ENCODE measurements at places on chromosomes 7 and 10.

GRCh38 chr7:151366166-151366879 lies 24.7 kb downstream of the NUB1 start:
- peaks cover 11% of the 10 kb centered on the region for H3K36me3 ChIP-seq
- DNase-seq, result no peak
- no peak overlapping the region for H3K4me3 ChIP-seq
- no peaks in the 10 kb centered on the region for H3K27me3 ChIP-seq

GRCh38 chr7:90675982-90676381 lies 79.9 kb downstream of the CDK14 start:
- H3K27me3 ChIP-seq, result peaks cover 13% of the 10 kb centered on the region
- H3K4me3 ChIP-seq, result no peak overlapping the region
- no peak for DNase-seq
- H3K4me1 ChIP-seq, result no peaks in the 10 kb centered on the region
- no peak overlapping the region for H3K27ac ChIP-seq

DNA sequence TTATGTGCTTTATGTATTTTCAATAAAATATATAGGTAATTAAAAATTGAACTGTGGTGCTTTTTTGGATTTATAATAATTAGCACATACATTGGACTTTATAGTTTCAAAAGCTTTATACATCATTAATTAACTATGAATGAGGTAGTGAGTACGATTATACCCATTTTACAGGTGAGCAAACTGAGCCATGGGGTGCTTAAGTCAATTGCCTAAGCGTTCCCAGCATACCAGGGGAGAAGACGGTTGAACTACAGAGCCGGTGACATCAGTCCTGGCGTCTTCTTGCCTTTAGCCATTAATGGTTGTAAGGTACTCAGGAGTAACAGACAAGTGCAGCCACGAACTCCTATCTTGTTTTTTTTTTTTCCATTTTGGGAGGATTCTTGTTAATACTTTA lies 172.8 kb downstream of the GATA3 start:
- H3K27me3 ChIP-seq, result no peaks in the 10 kb centered on the region
- H3K4me3 ChIP-seq, result no peak overlapping the region
- DNase-seq, result no peak
- no peaks in the 10 kb centered on the region for H3K36me3 ChIP-seq
- no peak overlapping the region for H3K27ac ChIP-seq
- peaks cover 43% of the 10 kb centered on the region for H3K4me1 ChIP-seq

GRCh38 chr7:80370587-80370986 lies 141.3 kb downstream of the GNAT3 start:
- DNase-seq, result no peak
- H3K4me1 ChIP-seq, result no peaks in the 10 kb centered on the region
- H3K27me3 ChIP-seq, result no peaks in the 10 kb centered on the region
- no peaks in the 10 kb centered on the region for H3K36me3 ChIP-seq
- no peak overlapping the region for H3K27ac ChIP-seq
- no peak overlapping the region for H3K4me3 ChIP-seq

- no peak for DNase-seq
- peaks cover 15% of the 10 kb centered on the region for H3K36me3 ChIP-seq
- peaks cover 37% of the 10 kb centered on the region for H3K27me3 ChIP-seq
- no peak overlapping the region for H3K27ac ChIP-seq
- H3K4me3 ChIP-seq, result no peak overlapping the region
Measured at GRCh38 chr7:155640629-155641028, 3.8 kb upstream of the RBM33 start.

GRCh38 chr7:155226261-155227003 lies 71.2 kb upstream of the INSIG1 start:
- H3K27ac ChIP-seq, result no peak overlapping the region
- H3K27me3 ChIP-seq, result peaks cover 7% of the 10 kb centered on the region
- no peak overlapping the region for H3K4me3 ChIP-seq
- H3K4me1 ChIP-seq, result peaks cover 8% of the 10 kb centered on the region
- no peaks in the 10 kb centered on the region for H3K36me3 ChIP-seq

DNA sequence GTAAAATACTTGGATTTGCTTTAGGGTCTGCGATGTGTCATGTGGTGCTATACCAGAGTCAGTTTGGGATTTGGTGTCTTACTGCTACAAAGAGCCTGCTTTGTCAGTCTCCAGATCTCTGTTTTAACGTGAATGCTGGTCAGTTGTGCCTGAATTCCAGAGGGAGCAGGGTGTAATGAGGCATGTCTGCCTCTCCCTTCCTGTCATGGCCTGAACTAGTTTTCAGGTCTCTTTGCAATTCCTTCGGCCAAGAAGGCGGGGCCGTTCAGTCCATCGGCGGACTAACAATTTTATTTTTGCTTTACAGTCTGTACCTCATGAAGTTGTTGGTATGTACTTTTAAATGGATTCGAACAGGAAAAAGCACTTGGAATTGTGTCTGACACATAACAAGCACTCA lies 465.1 kb upstream of the ADARB2 start:
- H3K27ac ChIP-seq, result no peak overlapping the region
- H3K36me3 ChIP-seq, result no peaks in the 10 kb centered on the region
- H3K4me3 ChIP-seq, result no peak overlapping the region
- peaks cover 8% of the 10 kb centered on the region for H3K27me3 ChIP-seq
- no peak for DNase-seq

DNA sequence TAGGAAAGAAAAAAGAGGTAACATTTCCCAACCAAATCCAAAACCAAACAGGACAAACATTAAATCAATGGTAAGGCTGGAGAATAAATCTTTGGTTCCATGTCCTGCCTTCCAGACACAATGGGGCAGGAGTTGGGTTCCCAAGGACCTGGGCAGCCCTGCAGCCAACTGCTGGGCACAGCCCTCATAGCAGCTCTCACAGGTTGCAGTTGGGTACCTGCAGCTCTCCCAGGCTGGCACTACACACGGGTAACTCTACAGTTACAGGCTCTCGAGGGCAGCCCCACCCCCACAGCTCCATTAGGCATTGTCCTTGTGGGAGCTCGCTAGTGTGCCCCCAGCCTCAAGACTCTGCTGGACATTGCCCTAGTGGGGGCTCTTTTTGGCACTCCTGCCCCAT lies 7.5 kb downstream of the GRB10 start:
- no peaks in the 10 kb centered on the region for H3K36me3 ChIP-seq
- H3K27ac ChIP-seq, result no peak overlapping the region
- DNase-seq, result no peak
- peaks cover under 1% of the 10 kb centered on the region for H3K4me1 ChIP-seq
- H3K27me3 ChIP-seq, result no peaks in the 10 kb centered on the region

- no peak overlapping the region for H3K27ac ChIP-seq
- no peaks in the 10 kb centered on the region for H3K36me3 ChIP-seq
- H3K4me1 ChIP-seq, result peaks cover 14% of the 10 kb centered on the region
- DNase-seq, result no peak
Measured at GRCh38 chr7:131517218-131517923, 39.1 kb downstream of the PODXL start.

DNA sequence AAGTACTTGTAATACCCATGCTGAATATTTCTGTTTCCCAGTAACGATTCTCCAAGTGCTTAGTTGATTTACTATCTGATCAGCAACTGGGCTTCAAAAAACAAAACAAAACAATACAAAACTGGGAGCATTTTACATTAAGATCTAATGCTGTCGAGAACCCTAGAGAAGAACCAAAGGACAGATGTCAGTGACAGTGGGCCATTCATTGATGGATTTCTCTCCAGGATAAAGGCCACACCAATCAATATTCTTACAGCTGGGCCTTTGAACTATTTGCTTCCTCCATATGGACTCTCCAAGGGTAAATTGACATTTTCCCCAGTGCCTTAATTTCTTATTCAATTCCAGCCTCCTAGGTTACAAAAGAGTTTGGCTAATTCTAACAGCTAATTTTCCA lies 217.5 kb downstream of the ADAM12 start:
- no peak overlapping the region for H3K4me3 ChIP-seq
- H3K36me3 ChIP-seq, result no peaks in the 10 kb centered on the region
- no peak for DNase-seq

GRCh38 chr7:44094883-44095592 lies 9.1 kb upstream of the AEBP1 start:
- no peaks in the 10 kb centered on the region for H3K36me3 ChIP-seq
- no peaks in the 10 kb centered on the region for H3K27me3 ChIP-seq
- DNase-seq, result no peak
- peaks cover 22% of the 10 kb centered on the region for H3K4me1 ChIP-seq
- no peak overlapping the region for H3K27ac ChIP-seq

DNA sequence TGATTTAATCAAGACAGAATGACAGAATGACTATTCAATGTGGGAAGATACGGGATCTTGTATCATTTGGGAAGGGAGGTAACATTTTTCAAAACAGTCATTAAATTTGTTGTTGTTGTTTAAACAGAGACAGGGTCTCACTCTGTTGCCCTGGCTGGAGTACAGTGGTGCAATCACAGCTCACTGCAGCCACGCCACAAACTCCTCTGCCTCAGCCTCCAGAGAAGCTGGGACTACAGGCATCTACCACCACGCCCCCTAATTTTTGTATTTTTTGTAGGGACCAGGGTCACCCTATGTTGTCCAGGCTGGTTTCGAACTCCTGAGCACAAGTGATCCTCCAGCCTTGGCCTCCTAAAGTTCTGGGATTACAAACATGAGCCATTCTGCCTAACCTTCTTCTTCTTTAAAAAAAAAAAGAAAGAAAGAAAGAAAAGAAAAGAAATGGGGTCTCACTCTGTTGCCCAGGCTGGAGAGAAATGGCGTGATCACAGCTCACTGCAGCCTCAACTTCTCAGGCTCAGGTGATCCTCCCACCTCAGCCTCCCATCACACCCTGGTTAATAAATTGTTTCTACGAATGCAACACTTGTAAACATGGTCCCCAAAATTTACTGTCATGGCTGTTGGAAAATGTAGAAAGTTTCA lies 24.3 kb downstream of the YWHAG start:
- H3K4me3 ChIP-seq, result no peak overlapping the region
- peaks cover 36% of the 10 kb centered on the region for H3K4me1 ChIP-seq
- H3K27me3 ChIP-seq, result no peaks in the 10 kb centered on the region
- no peak overlapping the region for H3K27ac ChIP-seq
- DNase-seq, result no peak

- DNase-seq, result no peak
- H3K36me3 ChIP-seq, result peaks cover 20% of the 10 kb centered on the region
- no peaks in the 10 kb centered on the region for H3K27me3 ChIP-seq
- peaks cover 10% of the 10 kb centered on the region for H3K4me1 ChIP-seq
Measured at GRCh38 chr10:74677951-74678350, 148.4 kb upstream of the KAT6B start.

GRCh38 chr10:27607591-27607990 lies 103.5 kb downstream of the RAB18 start:
- no peak overlapping the region for H3K27ac ChIP-seq
- H3K36me3 ChIP-seq, result no peaks in the 10 kb centered on the region
- no peaks in the 10 kb centered on the region for H3K27me3 ChIP-seq
- no peak for DNase-seq

DNA sequence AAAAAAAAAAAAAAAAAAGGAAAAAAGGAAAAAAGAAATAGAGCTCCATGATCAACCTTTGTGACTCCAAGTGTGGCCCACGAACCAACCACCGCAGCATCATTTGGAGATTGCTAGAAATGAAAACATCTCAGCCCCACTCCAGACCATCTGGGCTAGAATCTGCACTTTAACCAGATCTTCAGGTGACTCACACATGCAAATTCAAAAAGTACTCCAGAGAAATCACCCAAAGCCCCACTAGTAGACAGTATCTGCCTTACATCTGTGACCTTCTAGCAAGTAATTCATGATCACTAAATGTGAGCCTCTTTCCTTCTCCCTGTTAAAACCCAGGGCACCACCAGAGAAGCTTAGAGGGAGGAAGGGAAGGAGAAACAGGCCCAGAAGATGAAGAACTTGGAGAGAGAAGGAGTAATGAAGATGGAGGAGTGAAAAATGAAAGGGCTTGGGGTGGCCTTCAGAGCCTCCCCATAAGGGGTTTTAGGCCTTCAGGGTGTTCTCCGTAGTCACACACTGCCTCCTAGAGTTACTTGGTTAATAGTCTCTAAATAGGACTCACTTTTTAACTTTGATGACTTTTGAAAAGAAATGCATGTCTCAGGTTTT lies 94.0 kb downstream of the SLC37A3 start:
- peak; percentile 45 for DNase-seq
- H3K4me3 ChIP-seq, result peak overlapping the region; percentile 63
- no peaks in the 10 kb centered on the region for H3K27me3 ChIP-seq
- peak overlapping the region; percentile 74 for H3K27ac ChIP-seq
- peaks cover 14% of the 10 kb centered on the region for H3K4me1 ChIP-seq
- H3K36me3 ChIP-seq, result no peaks in the 10 kb centered on the region

DNA sequence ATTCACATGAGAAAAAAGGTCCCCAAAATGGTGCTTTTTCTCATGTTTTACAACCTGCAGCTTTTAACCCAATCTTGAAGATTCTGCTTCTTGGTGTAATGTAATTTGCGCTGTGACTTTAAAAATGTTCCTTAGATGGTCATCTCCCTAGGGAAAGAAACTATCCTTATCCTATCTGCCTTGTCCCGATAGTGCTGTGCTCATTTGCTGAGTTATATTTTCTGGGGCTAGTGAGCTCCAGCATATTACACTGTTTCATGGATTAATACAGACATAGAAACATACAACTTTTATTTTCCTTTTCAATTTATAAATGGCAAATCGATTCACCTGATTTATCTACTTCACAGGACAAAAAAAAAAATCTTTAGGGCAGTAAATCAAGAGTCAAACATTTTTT lies 2.8 kb downstream of the WAPL start:
- H3K4me1 ChIP-seq, result peaks cover 78% of the 10 kb centered on the region
- H3K4me3 ChIP-seq, result peak overlapping the region; percentile 85
- no peak for DNase-seq
- no peaks in the 10 kb centered on the region for H3K27me3 ChIP-seq
- H3K36me3 ChIP-seq, result peaks cover 13% of the 10 kb centered on the region

- no peaks in the 10 kb centered on the region for H3K36me3 ChIP-seq
- H3K27ac ChIP-seq, result no peak overlapping the region
- peaks cover under 1% of the 10 kb centered on the region for H3K27me3 ChIP-seq
- H3K4me1 ChIP-seq, result no peaks in the 10 kb centered on the region
- no peak overlapping the region for H3K4me3 ChIP-seq
- DNase-seq, result no peak
Measured at GRCh38 chr10:131814567-131815265, 86.1 kb upstream of the PPP2R2D start.

DNA sequence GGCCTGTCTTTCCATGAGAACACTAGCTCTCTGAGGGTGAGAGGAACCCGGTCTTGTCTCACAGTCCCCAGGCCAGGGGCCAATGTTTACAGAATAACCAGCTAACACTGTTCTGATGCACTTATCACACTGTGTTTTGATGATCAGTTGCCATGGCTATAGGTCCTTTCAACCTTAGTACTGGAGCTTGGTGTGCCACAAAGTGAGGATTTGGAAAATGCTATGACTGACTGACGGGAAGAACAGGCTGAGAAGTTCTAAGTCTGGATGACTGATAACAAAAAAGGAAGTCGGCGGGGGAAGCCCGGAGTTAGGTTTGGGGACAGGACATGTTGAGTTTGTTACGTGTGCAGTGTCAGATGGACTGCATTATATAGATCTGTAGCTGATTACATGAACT lies 141.8 kb downstream of the CTTNBP2 start:
- no peaks in the 10 kb centered on the region for H3K36me3 ChIP-seq
- H3K27me3 ChIP-seq, result peaks cover 16% of the 10 kb centered on the region
- DNase-seq, result peak; percentile 35
- no peak overlapping the region for H3K27ac ChIP-seq
- H3K4me3 ChIP-seq, result no peak overlapping the region

- no peak overlapping the region for H3K27ac ChIP-seq
- H3K4me1 ChIP-seq, result peaks cover 29% of the 10 kb centered on the region
- DNase-seq, result no peak
Measured at GRCh38 chr10:5666841-5667630, 641 bp upstream of the ASB13 start.

GRCh38 chr7:4682621-4683042 lies 537 bp downstream of the FOXK1 start:
- H3K36me3 ChIP-seq, result peaks cover 5% of the 10 kb centered on the region
- peak overlapping the region; percentile 93 for H3K4me3 ChIP-seq
- no peaks in the 10 kb centered on the region for H3K27me3 ChIP-seq
- peaks cover 40% of the 10 kb centered on the region for H3K4me1 ChIP-seq
